ENCODE measurements at places on chromosomes 12 and 14.

GRCh38 chr14:46490238-46490685, 161.3 kb downstream of the RPL10L start:
- no peak for DNase-seq

- DNase-seq, result no peak
Observed at GRCh38 chr12:27469176-27469736, 22.7 kb downstream of the SMCO2 start.

DNA sequence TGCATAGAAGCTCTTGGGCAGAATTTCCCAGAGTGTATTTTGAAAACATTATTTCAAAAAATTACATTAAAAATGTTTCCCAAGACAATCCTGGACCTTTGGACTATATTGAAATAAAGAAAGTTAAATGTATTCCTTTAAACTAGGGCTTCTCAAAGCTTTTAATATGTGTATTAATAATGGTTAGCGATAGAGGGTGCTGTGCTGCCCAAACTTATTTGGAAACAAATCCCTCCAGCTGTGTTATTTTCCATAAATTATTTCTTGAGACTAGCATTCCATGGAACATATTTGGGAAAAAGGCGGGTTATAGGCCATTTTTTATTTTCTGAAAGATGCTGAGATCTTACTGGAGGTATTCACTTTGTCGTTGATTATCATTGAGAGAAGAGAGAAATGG, 397.8 kb upstream of the MIS18BP1 start:
- no peak for DNase-seq

- no peak for DNase-seq
Observed at GRCh38 chr14:69693145-69693544, 73.8 kb upstream of the SRSF5 start.

GRCh38 chr12:124289634-124290600, 5.0 kb upstream of the RFLNA start:
- no peak for DNase-seq

DNA sequence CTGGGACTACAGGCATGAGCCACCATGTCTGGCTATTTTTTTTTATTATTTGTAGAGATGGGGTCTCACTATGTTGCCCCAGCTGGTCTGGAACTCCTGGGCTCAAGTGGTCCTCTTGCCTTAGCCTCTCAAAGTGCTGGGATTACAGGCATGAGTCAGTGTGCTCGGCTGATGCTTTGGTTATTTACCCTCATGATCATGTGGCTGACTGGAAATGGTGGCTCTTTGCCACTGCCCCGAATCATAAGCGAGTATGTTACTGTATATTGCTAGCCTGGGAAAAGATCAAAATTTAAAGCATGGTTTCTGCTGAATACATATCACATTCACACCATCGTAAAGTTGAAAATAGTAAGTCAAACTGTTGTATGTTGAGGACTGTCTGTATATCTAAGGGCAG, 101.1 kb downstream of the RGS6 start:
- DNase-seq, result no peak

DNA sequence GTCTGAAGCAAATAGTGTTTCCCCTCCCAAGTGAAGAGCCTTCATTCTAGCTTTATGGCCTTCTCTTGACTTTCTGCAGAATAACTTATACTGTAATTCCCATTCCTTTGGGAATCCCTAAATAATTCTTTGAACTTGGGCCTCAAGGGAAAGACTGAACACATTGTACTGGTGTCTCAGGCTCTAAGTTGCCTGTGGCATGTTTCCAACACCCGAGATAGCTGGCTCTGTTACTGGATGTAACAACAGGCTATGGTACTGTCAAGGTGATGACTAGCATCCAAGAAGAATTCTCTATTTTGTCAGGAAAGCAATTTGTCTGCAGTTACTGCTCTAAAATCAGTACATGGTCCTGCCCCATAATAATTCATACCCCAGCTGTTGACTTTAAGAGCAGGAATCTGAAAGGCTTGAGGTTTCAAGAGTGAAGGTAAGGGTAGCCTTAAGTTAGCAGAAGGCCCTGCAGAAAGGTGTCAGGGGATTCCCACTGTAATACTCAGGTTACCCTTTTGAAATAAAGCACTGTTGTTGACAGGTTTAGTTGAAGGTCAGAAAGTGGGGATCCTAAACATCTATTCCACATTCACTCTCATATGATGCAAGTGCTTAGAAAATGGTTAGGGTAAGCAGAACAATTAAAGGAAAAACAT, 5.2 kb downstream of the GPX2 start:
- DNase-seq, result no peak

DNA sequence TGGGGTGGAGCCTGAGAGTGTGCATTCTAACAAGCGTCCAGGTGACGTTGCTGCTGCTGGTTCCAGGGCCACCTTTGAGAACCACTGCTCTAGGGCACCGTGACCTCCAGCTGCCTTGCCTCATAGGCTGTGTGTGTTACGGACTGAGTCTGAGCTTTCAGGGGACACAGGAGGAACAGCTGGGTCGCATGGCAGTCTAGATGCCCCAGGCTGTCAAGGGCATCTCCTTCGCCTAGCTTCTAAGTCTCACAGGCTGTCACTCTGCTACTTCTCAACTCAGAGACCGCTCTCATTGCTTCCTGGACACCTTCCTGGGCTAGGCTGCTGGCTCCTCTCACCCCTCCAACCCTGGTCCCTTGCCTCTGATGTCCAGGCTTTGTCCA, 965 bp downstream of the KRT73 start:
- no peak for DNase-seq

DNA sequence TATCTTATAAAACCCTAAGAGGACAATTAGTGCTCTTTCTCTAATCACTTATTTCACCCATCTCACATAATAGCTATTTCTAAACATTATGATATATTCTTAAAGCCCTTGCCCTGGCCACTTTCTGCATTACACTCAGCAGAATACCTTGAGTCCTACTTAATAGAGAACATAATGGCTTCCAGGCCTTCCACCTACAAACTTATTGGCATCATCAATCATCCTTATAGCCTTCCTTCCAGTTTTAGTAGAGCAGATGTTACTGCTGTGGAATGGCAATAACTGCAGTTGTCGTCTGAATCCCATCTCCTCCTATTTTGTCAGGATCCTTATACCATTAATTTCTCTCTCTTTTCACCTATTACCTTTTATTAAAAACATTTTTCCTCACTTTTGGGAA, 1127.4 kb downstream of the LRFN5 start:
- no peak for DNase-seq

GRCh38 chr12:98612696-98613334, 19.3 kb downstream of the SLC25A3 start:
- DNase-seq, result no peak

Measured in stimulated activated CD8-positive, alpha-beta memory T cell treated with anti-CD3 and anti-CD28 coated beads, Interleukin-7, amount 100 ng/mL, for 4 hours (primary cell).